Activated CD4-positive, alpha-beta T cell treated with anti-CD3 and anti-CD28 coated beads, Interleukin-10, Interleukin-2, amounts not matched to agents 100 ng/mL and 50 ng/mL, durations not matched to agents 16 hours and 8 hours (primary cell): ENCODE measurements at places on chromosomes 13 and 19.

DNA sequence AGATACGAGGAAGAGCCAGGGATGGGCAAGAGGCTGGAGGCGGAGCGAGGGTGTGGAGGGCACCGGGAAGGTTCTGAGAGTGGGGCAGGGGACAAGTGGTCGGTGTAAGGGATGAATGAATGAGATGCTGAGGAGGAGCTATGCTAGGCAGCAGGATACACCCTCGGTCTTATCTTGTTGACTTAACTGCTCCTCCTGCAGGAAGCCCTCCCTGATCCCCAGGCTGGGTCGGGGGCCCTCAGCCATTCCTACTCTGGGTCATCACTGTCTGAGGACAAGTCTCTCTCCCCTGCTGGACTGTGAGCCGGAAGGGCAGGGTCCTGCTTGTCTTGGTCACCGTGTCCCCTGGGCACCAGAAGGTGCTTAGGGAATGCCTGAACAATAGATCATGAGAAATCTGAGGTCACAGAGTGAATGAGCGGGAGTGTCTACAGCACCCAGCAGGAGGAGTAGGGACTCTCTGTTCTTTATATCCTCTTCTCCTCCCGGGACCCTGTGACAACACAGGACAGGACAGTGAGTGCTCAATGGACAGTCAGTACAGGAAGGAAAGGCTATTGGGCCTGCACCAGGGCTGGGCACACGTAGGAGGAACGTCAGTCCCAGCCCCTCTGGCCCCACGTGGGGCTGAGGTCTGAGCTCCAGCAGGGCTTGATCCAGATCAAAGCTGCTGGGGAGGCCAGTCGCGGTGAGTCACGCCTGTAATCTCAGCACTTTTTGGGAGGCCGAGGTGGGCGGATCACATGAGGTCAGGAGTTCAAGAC, 6.5 kb downstream of the NKPD1 start:
- DNase-seq: no peak

DNA sequence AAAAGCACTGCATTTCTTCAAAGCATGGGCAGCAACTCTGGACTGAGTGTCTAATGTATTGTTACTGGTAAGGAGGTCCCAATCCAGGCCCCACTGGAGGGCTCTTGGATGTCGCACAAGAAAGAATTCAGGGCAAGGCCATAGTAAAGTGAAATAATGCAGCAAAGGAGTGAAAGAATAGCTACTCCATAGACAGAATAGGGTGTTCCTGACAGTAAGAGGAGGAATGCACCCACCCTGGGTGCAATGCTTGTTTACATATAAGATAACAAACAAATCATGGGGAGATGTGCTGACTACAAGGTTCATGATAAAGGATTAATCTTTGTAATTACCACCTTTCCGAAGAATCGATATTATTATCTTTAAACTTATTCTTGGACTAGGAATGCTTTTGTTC, 58.8 kb upstream of the ABCC4 start:
- DNase-seq: no peak

DNA sequence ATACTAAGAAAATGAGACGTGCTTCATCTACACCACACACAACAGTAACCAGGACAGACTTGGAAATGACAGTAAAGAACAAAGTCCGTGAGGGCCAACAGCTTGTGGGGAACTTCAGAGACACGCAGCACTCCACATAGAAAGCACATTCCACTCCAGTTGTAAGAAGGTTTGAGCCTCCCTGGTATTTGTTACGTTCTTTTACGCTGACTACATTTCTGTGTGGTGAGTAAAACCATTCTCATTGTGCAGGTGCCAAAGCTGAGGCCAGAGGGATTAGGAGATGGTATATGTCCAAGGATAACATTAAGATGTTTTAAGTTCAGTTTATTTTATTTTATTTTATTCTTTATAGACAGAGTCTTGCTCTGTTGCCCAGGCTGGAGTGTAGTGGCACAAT, 1189.9 kb downstream of the UQCRFS1 start:
- no peak for DNase-seq

GRCh38 chr13:95317039-95317989, 16.1 kb upstream of the ABCC4 start:
- no peak for DNase-seq

DNA sequence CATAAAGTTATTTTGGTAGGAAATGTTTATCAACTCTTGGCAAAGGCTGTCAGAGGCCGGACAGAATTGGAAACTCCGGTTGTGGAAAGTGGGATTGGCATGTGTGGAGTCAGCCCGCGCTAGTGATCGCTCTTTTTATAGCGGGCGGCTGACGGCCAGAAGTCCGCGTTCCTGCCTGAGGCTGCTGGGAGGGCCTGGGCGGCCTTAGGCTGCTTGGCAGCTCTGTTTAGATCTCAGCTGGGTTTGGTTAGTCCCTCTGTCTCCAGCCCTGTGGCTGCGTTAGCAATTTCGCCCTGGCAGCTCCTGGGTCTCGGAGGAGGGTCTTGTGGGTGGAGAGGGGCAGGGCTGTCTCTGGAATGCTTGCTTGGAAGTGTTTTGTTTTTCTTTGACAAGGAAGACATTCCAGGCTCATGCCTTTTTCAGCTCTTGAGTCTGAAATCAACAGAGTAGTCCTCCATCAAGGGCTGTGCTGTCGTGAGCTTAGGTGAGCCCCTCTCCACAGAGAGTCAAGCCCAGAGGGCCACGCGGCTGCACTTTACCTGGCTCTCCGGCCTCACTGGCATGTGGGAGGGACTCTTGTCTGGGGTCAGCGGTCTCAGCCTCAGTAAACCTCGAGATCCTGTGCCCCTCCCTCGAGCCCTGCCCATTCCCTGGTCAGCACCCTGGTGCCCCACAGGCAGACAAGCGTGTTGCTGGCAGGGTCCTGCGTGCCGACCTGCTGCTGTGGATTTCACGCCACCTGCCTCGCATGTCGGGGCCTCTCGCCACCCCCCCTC, 22.5 kb downstream of the DOT1L start:
- DNase-seq: no peak
